ENCODE measurements at places on chromosomes 6 and 20.
A peak's percentile ranks its signal among the peaks of the same experiment; 100 is the strongest.

DNA sequence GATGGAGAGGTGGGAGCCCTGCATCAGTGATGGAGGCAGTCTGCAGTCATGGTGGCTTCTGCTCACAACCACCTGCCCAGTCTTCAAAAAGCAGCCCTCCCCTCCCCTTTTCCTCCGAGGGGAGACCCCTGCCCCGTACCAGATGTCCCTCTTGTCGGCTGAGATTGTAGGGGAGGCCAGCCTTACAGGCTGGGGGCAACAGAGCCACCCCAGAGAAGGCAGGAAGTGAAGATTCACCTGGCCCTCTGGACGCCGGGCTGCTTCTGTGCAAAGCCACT, 4.5 kb downstream of the TNFRSF6B start:
- DNase-seq: no peak

DNA sequence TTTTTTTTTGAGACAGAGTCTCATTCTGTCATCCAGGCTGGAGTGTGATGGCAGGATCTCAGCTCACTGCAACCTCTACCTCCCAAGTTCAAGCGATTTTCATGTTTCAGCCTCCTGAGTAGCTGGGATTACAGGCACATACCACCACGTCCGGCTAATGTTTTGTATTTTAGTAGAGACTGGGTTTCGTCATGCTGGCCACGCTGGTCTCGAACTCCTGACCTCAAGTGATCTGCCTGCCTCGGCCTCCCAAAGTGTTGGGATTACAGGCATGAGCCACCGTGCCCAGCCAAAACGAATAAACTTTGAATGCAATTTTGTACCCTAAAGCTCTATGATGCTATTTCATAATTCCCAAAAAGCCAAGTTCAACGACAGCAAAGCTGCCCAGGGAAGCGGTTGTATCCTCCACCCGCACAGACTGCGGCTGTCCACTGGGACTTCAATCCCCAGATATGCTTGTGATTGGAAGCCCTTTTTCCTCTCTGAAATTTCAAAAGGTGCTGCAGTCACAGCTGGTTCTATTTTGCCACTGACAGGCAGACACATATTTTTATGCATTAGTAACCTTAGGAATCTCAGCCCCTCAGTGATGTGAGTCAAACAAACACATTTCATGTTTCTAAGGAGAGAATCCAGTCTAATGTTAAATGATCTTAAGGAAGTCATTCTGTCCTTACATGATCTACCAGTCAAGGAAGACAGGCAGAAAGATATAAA, 8.7 kb upstream of the RAMACL start:
- DNase-seq: no peak

- no peak for DNase-seq
Measured at GRCh38 chr6:34981951-34982350, 92.9 kb downstream of the ANKS1A start.

- DNase-seq: no peak
Measured at GRCh38 chr6:36598326-36598725, 4.2 kb downstream of the SRSF3 start.

GRCh38 chr6:128966934-128967333, 84.0 kb downstream of the LAMA2 start:
- no peak for DNase-seq

GRCh38 chr20:5056801-5057599, 55.7 kb upstream of the SLC23A2 start:
- peak; percentile 77 for DNase-seq

DNA sequence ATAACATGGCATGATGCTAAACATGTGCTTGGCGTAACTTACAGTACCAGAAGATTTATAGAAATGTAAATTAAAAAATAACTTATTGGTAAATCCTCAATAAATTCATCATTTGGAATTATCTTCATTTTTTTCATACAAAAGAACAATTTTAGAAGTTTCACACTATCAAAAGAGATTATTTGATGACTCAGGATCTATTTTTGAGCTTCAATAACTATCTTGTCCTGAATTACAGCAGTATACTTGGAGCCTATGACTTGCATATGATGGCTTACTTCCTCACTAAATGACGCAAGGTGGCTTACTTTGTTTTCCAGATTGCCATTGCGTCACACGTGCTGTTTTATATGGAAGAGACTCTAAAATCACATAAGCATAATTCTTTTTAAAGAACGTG, 49.2 kb downstream of the KHDRBS2 start:
- DNase-seq: no peak

GRCh38 chr6:31763619-31763940, 1.1 kb downstream of the SAPCD1 start:
- no peak for DNase-seq

DNA sequence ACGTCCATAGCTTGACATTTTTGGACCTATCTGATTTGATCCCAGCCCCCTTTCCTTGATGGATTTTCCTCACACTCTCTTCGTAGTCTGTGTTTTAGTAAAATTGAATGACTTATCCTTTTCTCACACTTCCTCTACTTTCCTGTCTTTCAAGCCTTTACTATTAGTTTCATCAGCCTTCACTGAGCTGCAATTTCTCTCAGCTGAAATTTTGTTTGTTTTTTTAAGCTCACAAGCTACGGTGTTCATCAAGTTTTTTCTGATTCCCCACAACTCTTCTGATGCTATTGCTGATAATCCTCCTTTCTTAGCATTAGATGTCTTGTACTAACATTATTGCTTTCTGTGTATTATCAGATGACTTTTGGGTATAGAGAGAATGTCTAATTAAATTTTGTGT, 263.7 kb downstream of the TBX18 start:
- DNase-seq: no peak

- DNase-seq: no peak
Measured at GRCh38 chr6:158688860-158689259, 39.0 kb downstream of the SYTL3 start.

DNA sequence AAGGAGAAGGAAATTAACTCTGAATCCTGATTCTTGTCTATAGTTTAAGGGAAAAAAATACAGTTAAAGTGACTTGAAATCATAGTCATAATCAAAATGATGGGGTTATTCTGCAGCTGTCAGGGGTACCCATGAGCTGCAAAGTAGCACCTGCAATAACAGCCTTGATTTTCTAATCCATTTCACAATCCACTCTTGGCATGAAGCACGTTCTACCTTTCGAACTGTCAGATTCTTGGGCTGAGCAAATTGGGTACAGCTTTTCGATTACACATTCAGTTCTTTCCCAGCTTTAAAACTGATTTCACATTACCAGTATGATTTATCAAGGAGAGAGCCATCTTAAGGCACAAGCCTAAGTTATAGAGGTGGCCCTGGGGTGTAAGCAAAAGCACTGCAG, 118.5 kb upstream of the DTNBP1 start:
- no peak for DNase-seq

GRCh38 chr6:8627085-8627861, 191.9 kb upstream of the SLC35B3 start:
- no peak for DNase-seq

- DNase-seq: no peak
Measured at GRCh38 chr6:160030103-160030502, 61.2 kb downstream of the IGF2R start.

DNA sequence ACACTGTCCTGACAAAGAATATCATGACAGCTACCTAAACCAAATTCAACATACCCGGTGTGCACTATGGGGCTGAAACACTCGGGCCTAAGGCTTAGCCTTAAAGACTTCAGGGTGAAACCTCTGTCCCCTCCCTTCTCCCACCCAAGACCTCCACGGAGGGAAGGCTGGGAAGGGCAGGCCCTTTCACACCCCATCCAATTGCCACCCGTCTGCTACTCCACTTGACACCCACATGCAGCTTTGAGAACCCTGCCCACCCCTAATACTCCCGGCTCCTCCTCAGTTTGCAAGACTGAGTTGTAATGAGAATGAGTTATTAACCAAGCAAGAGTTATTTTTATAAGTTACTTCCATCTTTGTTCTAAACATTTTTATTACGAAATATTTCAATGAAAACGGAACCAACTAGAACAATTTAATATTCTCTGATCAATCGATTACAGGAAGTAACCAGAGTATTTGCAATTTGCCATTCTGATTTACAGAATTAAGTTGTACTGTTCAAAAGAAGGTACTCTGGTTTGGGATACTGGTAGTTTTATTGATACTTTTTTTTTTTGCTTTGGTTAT, 3.7 kb downstream of the TAF4 start:
- no peak for DNase-seq

DNA sequence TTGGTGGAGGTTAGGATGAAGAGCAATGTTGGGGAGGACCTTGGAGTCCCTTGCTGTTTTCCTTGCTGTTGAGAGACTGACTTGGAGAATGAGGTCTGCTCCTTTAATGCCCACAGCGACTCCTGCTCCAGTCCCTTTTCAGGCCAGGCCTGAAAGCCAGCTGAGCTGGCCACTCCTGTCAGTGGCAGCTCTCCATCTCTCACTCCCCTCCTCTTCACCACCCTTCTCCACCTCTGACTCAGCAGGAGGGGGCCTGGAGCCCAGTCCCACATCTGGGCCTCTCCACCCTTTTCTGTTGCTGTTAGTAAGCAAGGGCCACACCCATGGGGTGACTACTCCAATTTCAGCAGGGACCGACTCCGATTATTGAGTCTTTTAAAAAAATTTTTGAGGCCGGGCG, 2.2 kb downstream of the SNX21 start:
- peak; percentile 74 for DNase-seq

DNA sequence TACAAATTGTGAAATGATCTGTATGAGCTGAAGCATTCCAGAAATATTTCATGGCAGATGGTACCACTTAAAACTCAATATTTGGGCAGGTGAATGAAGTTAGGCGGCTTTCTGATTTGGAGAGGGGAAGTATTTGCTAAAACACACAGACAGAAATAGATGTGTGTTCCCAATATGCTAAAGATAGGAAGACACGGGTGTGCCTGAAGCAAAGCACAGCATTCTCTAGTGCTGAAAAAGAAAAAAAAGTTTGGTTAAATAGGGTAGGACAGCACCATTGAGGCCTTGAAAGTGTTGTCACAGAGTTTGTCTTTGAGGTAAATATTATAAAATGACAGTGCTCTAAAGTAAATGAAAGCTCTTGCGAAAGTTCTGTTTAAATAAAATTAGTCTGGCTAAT, 252.2 kb upstream of the HSF2 start:
- DNase-seq: no peak

DNA sequence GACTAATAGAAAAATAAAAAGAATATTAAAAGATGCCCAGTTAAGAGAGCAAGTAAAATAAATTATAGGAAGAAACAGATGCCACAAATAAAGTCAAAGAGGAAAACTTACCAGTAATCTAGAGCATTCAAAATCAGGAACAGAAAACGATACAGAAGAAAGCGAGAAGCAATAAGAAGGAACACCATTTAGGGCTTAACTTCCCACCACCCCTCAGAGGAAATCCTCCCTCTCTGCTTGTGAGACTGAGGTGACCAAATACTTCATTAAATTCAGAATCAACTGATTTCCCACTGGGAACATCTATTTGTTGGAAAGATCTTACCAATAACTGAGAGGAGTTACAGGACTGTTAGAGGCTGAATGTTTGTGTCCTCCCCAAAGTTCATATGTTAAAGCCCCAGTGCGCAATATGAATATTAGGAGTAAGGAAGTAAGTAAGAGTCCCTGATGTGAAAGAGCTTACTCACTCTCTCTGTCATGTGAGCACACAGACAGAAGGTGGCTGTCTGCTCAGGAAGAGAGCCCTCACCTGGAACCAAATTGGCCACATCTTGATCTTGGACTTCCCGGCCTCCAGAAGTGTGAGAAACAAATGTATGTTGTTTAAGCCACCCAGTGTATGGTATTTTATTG, 19.5 kb downstream of the KATNA1 start:
- no peak for DNase-seq

- no peak for DNase-seq
Measured at GRCh38 chr6:168433898-168434297, 7.1 kb upstream of the SMOC2 start.

- DNase-seq: no peak
Measured at GRCh38 chr6:151534576-151534975, 40.8 kb downstream of the CCDC170 start.

DNA sequence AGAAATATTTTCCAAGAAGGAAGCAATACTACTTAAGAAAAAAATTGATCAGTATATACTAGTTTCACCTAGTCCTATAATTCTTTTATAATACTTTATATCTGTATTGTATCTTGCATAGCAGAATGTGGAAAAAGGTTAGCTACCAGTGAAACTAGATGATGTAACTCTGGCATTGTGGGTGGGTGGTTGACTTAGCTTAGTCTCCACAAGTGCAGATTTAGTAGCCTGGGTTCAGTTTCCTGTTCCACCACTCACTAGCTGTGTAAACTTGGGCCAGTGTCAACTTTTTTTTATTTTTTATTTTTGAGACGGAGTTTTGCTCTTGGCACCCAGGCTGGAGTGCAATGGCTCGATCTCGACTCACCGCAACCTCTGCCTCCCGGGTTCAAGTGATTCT, 2.0 kb downstream of the MUC21 start:
- no peak for DNase-seq

- peak; percentile 10 for DNase-seq
Measured at GRCh38 chr6:41682056-41682477, 43.8 kb downstream of the MDFI start.

- DNase-seq: no peak
Measured at GRCh38 chr6:56946368-56946767, 8.5 kb upstream of the BEND6 start.

- no peak for DNase-seq
Measured at GRCh38 chr20:39784693-39785092, 822.5 kb downstream of the DHX35 start.

- DNase-seq: no peak
Measured at GRCh38 chr6:108348655-108349349, 53.9 kb downstream of the AFG1L start.
